CMK (cell line): ENCODE measurements at places on chromosomes 16 and 17.

DNA sequence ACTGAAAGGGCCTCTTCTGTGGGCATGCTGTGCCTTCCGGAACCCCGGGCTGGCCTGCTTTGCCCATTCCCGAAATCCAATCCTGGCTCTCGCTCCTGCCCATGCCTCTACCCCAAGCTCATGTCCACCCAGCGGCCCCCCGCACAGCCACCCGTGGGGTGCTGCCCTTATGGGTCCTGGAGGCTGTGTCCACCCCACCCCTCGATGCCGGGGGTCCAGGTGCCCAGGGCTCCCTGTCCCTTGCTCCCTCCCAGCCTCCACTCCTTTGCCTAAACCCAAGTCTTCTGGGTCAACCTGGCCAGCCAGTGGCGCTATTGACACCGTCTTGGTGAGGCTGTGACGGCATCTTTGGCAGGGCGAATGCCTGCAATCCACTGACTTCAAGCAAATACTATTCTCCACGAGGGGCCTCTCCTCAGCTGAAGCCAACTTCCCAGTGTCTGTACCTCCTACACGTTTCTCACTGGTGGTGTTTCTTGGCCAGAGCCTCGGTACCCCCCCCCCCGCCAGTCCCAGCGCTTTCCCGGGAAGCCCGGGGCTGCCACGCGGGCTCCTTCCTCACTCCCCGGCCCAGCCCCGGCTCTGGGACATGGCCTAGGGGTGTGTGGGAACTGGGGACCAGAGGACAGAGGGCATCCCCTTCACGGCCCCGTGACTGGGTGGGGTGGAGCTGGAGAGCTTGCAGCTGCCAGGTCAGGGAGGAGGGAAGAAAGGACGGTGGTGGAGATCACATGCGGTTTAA is 12.2 kb upstream of the DUS1L start:
- no peak for DNase-seq

DNA sequence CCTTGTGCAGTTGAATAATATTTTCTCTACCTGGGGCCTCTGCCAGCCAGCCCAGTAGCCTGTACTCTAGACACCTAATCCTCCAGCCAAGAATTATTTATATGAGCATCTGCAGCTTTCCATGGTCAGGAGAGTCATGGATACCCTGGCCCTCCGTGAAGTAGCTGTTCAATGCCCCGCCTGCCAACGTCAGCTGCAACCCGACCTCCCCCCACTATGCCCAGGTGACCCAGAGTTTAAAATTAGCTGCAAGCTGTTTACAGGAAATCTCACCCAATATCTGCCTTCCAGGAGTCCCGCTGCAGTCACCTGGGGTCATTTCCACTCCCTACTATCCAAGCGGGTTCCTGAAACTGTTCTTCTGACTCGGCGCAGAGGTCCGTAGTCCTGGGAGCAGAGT is 12.3 kb downstream of the SDR42E2 start:
- DNase-seq = no peak

GRCh38 chr17:68849673-68850610 is 105.2 kb downstream of the ABCA8 start:
- DNase-seq = no peak

GRCh38 chr17:82736511-82737185 is 1.2 kb downstream of the FN3K start:
- no peak for DNase-seq

DNA sequence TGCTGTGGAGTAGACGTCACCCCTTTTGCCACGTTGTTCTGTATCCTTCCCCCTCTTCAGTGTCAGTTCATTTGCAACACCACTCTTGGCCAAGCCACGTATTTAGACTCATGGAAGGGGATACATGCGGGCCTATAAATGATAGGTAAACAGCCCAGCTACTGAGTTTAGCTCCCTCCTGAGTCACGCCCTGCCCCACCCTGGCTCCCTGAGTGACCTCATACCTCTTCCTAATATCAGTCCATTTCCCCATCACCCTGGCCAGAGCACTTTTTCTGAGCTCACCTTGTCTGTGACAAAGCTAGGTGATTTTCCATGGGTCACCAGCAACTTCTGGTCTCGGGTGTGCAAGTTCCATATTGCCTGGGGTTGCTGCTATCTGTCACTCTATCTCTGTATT is 147.2 kb upstream of the MAF start:
- DNase-seq = no peak
